ENCODE measurements at places on chromosomes 6 and 20.

- no peak for DNase-seq
Measured at GRCh38 chr6:157385482-157385881, 4.5 kb downstream of the ZDHHC14 start.

- peak; percentile 40 for DNase-seq
Measured at GRCh38 chr20:36599912-36600345, 5.7 kb upstream of the RAB5IF start.

GRCh38 chr6:2804516-2804915 is 37.1 kb downstream of the SERPINB1 start:
- no peak for DNase-seq

DNA sequence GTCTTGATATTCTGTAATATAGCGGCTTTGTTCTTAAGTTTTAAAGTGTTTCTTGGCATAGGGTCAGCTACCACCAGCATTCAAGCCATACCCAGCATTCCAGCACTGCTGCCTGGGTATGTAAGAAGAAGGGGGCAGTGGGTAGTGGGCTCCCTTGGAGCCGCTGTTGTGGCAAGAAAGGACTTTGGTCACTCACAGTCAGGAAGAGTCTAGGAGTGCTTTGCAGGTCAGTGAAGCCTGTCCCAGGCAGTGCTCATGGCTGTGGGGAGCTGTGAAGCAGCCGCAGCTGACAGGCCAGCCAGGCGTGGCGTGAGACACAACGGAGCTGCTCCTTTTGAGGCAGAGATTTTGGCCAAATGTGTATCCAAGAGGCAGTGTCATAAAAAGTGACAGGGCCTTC is 512.0 kb downstream of the CDKAL1 start:
- no peak for DNase-seq

GRCh38 chr6:82419859-82420258 is 56.2 kb downstream of the TPBG start:
- DNase-seq, result no peak

DNA sequence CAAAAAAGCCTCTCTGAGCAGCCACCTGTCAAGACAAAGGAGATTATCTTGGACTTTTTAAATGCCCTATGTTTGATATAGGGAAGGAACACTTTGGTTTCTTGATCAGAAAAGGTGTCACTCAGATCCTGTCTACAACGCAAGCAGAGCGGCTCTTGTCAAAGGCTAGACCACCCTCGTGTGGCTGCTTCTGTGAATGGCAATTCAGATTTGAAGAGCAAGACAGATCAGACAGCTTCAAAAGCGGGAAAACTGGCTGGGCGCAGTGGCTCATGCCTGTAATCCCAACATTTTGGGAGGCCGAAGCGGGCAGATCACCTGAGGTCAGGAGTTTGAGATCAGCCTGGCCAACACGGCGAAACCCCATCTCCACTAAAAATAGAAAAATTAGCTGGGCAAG is 10.1 kb upstream of the NXT1 start:
- peak; percentile 89 for DNase-seq

DNA sequence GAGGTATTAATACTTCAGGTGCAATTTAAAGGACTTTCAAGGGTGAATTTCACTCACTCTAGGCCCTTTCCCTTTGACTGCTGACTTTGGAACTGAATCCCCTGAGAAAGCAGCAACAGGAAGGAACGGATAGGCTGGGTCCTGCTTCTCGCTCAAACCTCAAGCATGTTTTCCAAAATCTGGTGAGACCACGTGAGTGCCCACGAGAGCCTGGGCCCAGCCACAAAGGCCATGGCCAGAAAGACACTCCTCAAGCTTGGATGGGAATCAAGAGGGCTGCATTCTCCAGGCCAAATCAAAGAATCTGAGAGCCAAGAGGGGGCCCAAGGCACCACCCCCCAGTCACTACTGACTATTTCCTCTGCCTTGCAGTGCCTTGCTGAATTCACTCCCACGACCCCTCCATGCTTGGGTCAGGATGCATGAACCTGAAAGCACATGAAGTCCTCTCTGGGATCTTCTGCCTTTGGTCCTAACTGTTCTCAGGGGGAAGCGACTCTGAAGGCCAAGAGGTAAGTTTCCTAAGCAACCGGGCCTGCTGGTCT is 146.1 kb downstream of the NFATC2 start:
- no peak for DNase-seq

- DNase-seq, result no peak
Measured at GRCh38 chr6:46909371-46909770, 12.4 kb downstream of the ADGRF5 start.

GRCh38 chr6:155125906-155126305 is 130.8 kb downstream of the TIAM2 start:
- DNase-seq, result no peak

- no peak for DNase-seq
Measured at GRCh38 chr6:10381133-10381829, 33.6 kb downstream of the TFAP2A start.

DNA sequence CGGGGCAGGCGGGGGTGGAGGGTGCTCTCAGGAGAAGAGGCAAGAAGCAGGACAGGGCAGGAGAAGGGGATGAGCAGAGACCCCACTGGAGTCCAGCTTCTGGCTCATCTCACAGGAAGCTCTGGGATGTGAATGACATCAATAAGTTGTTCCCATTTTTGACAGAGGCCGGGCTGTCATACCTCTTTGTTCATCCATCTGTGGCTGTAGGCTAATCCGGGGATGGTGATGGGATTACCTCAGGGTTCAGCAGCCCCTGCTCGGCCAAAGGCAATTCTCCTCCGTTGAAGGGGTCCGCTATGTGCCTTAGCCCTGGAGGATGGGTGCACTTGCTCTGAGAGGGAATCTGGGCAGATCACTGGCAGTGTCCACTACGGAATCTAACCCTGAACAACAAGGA is 3.3 kb upstream of the TMC2 start:
- no peak for DNase-seq

- DNase-seq, result peak; percentile 64
Measured at GRCh38 chr20:31560094-31560745, 44.9 kb upstream of the ID1 start.

DNA sequence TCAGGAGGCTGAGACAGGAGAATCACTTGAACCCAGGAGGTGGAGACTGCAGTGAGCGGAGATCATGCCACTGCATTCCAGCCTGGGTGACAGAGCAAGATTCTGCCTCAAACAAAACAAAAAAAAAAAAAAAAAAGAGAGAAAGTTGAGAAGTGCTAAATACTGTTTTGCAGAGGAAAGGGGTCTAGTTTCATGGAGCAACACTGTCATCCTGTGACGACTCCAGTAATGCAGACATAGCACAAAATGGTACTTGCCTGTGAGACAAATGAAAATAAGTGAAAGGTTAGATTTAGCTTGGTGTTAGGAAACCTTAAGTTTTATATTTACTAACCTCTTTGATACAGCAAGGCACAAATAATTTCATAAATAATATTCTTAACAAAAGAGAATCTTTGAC is 29.7 kb downstream of the CEP162 start:
- no peak for DNase-seq

- no peak for DNase-seq
Measured at GRCh38 chr20:31920275-31920855, 31.5 kb downstream of the PDRG1 start.

GRCh38 chr6:27472182-27472616 is 706 bp downstream of the ZNF184 start:
- DNase-seq, result peak; percentile 64

GRCh38 chr6:166950443-166950821 is 5.9 kb downstream of the RNASET2 start:
- DNase-seq, result no peak

GRCh38 chr20:23320317-23320716 is 30.3 kb upstream of the NXT1 start:
- no peak for DNase-seq

DNA sequence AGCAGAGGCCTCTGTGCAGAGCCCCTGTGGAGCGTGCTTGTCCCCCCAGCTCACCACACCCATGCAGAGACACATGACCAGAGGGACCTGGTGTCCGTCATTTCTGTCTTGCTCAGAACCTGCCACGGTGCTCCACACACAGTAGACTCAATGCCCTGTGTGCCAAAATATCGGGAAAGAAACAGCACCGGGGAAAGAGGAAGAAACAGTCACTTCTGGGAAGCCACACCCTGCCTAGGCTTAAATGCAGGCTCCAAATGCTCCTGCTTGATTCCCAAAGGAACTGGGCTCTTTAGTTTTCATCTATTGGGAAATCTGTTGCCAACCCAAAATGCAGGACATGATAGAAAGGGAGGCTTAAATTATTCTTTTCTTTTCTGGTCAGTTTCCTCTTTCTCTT is 503.9 kb downstream of the CD83 start:
- no peak for DNase-seq

DNA sequence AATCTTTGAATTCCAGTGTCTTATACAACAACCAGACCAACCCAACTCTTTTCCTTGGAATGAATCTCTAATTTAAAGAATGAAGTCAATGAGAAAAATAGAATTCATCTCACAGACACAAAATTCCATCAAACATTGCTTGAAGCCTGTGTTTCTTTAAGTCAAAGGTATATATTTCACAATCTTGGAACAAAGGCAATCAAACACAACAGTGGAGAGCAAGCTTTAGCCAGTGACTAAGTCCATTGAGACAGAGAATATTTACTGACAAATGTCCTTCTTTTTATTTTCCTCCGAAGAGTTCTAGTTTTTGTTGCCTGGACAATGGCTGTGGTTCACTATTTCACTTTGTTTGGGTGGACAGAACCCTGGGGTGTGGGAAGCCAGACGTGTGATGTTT is 35.8 kb downstream of the MEP1A start:
- DNase-seq, result no peak

GRCh38 chr6:154605882-154606370 is 95.4 kb upstream of the CNKSR3 start:
- DNase-seq, result no peak

DNA sequence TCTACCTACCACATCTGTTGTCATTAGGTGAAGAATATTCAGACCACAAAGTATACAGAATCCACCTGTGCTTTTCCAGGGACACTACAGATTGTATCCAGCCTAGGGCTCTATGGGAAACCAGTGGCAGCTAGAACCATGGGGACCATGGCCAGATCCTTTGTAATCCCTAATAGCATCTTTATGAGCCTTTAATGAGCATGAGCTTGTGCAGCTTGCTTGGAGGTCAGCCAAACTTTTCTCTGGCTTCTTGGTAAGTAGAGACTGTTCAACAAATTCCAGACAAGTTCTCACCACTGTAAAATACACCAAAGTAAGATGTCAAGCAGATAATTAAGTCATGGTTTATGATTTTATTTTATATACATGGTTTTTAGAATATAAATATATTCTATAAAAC is 301.6 kb upstream of the ADGRB3 start:
- peak; percentile 10 for DNase-seq

DNA sequence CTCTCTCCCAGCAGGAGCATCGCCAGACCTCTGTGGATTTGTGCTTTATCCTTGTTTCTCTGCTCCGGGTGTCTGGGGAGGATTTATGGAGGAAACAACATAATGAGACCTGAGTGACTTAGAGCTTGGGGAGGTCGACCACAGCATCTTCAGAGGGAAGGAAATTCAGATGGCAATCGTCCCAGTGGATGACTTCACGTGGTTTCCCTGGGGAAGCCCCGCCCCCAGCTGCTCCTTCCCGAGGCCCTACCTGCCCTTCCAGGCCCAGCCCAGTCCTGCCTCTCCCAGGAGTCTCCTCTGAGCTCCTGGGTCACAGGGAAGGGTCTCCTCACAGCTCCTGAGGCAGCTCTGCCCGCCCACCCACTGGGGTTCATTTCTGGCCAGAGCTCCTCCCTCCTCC is 430.3 kb upstream of the SULF2 start:
- DNase-seq, result no peak

- DNase-seq, result no peak
Measured at GRCh38 chr20:7189231-7189630, 421.7 kb downstream of the BMP2 start.

GRCh38 chr6:138493413-138493812 is 5.9 kb downstream of the NHSL1 start:
- DNase-seq, result peak; percentile 55

DNA sequence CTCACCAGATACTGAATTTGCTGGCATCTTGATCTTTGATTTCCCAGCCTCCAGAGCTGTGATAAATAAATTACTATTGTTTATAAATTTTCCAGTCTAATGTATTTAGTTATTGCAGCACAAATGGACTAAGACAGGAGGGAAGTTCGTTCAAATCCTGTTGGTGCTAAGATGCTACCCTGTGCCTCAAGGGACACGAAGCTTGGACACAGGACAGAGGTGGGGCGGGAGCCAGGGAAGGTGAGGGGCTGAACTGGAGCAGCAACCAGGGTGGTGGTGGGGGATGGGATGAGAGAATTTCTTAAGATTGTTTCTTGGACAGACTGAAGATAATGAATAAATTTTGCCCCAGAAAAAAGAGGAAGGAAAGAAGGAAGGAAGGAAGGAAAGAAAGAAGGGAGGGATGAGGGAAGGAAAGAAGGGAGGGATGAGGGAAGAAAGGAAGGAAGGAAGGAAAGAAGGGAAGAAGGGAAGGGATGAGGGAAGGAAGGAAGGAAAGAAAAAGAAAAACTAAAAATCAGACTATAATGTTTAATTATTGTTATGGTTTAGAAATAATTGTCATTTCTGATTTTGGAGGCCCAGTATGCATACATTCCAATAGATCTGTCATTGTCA is 127.2 kb downstream of the CDC5L start:
- DNase-seq, result no peak

GRCh38 chr6:125004198-125004597 is 42.0 kb downstream of the RNF217 start:
- no peak for DNase-seq

DNA sequence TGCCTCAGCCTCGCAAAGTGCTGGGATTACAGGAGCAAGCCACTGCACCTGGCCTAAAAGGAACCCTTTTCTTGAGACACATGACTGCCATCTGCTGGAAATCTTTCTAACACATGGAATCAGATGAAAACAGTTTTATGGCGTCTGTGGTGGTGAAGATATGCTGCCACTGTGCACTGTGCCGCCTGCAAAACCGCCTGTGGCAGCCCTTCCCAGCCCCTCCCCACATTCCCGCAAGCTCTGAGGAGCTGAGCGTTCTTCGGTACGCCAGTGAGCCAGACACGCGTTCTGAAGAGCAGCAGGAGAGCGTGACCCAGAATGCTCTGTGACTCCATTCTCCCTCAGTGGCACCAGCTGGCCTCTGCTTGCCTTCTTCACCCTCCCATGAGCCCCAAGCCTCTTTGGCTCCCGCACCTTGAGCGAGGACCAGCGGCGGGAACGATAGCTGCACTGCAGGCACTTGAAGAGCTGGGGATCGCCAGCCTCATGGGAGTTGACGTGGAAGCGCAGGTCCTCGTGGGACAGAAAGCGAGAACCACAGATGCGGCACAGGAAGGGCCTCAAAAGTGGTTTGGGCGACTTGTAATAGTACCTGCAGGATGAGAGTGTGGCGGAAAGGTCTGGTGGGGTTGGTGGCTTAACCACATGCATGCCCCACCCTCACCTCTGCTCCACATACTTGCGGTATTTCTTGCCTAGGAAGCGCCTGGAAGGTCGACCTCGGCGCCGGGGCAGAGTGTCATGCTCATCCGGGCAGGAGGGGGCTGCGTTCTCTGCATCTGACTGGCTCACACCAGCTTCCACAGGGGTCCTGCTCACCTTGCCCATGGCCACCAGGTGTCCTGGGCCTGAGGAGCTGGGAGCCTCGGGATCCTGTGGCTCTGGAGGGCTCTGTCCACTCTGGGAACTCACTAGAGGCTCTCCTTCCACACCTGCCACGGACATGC is 8.7 kb downstream of the ZNF335 start:
- peak; percentile 62 for DNase-seq
